CD4-positive, alpha-beta T cell treated with Interleukin-6 at 100 ng/mL for 8 hours (primary cell): ENCODE measurements at places on chromosomes 2 and 18.

DNA sequence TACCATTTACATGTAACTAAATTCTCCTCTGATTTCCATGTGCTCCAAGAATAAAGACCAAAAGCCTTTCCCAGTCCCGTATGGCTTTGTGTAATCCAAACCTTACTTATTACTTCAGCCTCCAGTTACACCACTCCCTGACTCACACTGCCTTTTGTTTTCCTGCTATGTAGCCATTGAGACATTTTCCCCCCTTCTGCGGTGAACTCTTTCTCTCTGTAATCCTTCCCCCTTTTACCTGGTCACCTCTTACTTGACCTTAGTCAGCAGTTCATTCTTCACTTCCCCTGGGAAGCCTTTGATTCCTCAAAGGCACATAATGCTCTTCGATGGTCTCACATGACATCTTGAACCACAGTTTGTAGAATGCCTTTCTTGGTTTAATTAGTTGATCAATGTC is 256.0 kb upstream of the FANCL start:
- DNase-seq = no peak

GRCh38 chr2:169709981-169710380 is 15.7 kb downstream of the PHOSPHO2 start:
- DNase-seq = no peak

DNA sequence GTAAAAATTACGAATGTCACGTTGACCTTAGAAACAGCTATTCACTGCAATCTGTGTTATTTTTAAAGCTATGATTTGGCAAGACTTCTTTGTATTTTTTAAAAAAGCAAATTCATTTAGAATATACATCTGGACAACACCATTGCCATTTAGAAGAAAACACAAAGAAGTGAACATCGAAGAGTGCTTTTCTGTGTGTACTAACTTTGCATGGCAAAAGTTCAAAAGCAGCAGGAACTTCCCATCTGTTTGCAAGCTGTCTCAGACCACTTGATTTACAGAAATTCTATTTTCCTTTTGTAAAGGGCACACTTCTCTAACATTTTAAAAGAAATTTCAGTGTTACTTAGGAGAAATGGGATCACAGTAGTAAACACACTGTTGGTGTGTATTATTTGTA is 145.9 kb downstream of the CALCRL start:
- no peak for DNase-seq

GRCh38 chr2:74556831-74557370 is 2.4 kb downstream of the DOK1 start:
- no peak for DNase-seq

DNA sequence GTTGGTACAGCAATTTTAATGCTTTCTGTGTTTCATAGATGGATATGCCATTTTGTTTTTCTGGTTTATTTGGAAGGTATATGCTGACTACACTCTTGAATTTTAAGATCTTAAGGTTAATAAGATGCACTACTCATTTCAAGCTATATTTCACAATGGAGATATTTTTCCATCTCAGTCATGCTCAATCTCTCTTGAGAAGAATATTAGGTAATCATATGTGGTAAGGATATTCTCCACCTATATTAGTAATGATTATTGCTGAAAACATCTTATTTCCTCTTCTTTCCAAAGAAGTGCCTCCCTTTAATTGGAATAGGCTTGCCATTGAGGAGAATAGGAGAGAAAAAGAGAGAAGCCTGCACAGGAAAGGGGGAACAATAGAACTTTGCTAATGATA is 40.1 kb downstream of the EPB41L3 start:
- DNase-seq = no peak

DNA sequence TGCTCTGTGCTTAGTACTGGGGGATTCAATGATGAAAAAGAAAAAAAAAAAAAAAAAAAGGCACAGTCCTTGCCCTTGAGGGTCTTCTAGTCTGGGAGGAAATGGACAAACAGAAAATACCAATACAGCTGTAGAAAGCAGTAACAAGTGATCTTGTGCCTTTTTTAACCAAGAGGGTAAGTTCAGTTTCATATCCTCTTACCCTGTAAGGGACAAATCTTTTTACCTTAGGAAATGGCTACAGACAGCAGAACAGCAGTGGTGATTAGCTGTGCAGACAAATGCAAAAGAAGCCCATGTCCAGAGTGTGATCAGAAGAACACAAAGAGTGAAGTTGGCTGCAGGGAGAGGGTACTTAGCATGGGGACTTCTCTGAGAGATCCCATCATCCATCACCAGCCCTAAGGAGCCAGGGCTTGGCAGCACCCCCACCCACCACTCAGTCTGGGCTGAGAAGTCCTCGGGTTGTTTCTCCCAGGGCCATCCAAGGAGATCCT is 102.9 kb downstream of the ALPK2 start:
- DNase-seq = no peak

- DNase-seq = no peak
Measured at GRCh38 chr2:239302808-239303557, 97.8 kb downstream of the HDAC4 start.

DNA sequence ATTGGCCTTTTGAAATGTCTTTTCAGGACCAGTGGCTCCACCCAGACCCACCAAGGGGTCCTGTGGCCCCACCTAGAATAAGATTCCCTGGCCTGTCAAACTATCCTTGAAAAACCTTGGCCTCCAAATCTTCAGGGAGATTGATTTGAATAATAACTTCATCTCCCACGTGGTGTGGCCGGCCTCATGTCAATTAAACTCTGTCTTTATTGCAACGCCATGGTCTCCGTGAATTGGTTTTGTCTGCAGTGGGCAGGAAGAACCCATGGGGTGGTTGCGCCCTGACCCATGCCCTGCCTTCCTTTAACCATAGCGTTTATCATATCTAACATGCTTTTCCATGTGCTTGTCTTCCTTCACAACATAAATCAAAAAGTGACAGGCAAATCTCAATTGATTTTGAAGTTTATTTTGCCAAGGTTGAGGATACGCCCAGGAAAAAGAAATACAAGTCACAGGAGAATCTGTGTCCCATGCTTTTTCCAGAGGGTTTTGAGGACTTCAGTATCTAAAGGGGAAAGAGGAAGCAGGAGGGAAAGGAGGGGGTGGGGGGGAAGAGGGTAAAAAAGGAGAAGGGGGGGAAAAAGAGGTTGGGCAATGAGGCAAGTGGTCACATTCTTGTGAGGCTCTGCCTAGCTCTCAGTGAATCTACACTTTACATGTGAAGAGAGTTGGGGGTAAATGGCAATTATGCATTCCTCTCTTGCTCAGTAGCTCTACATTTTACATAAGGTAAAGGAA is 66.5 kb upstream of the CABLES1 start:
- DNase-seq = no peak

GRCh38 chr18:44909191-44909719 is 228.6 kb downstream of the SETBP1 start:
- no peak for DNase-seq

DNA sequence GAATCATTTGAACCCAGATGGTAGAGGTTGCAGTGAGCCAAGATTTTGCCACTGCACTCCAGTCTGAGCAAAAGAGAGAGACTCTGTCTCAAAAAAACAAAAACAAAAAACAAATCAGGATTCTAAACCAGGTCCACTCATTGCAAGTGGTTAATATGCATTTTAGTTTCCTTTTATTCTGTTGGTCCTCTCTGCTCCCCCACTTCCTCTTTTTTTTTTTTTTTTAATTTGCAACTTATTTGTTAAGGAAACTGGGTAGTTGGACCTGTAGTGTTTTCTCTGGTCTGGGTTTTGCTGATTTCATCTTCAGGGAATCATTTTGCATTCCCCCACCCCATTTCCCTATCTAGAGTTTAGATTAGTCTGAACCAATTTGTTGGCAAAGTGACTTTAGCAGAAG is 14.0 kb downstream of the FER1L5 start:
- DNase-seq = no peak
